Activated CD4-positive, alpha-beta T cell treated with anti-CD3 and anti-CD28 coated beads, Interleukin-2, amount 10 ng/mL, durations not matched to agents 7 days and 5 days (primary cell): ENCODE measurements at places on chromosomes 2 and 18.
A peak's percentile ranks its signal among the peaks of the same experiment; 100 is the strongest.

GRCh38 chr2:215914054-215914776, 99.1 kb downstream of the MREG start:
- no peaks in the 10 kb centered on the region for H3K36me3 ChIP-seq
- peaks cover 30% of the 10 kb centered on the region for H3K27me3 ChIP-seq
- H3K27ac ChIP-seq, result no peak overlapping the region
- no peak overlapping the region for H3K4me3 ChIP-seq
- DNase-seq, result no peak

GRCh38 chr2:240925191-240925567, 19.0 kb downstream of the CROCC2 start:
- no peak overlapping the region for H3K27ac ChIP-seq
- H3K4me1 ChIP-seq, result no peaks in the 10 kb centered on the region
- H3K4me3 ChIP-seq, result no peak overlapping the region
- H3K27me3 ChIP-seq, result no peaks in the 10 kb centered on the region
- no peaks in the 10 kb centered on the region for H3K36me3 ChIP-seq

DNA sequence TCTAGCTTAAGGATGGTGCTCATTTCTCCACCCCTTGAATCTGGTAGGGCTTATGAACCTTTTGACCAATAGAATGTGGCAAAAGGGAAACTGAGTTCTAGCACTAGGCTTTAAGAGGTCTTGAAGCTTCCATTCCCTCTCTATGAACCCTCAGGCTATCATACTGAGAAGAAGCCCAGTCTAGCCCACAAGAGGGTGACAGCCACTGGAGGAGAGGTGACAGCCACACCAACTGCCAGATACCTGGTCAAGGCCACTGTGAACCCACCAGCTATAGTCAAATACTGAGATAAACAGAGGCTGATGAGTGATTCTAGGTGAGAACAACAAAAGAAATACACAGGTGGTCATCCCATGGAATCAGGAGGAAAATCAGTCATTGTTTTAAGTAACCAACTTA, 37.6 kb downstream of the NCKAP5 start:
- no peak for DNase-seq
- no peaks in the 10 kb centered on the region for H3K36me3 ChIP-seq
- no peaks in the 10 kb centered on the region for H3K27me3 ChIP-seq
- H3K27ac ChIP-seq, result no peak overlapping the region
- H3K4me3 ChIP-seq, result no peak overlapping the region
- no peaks in the 10 kb centered on the region for H3K4me1 ChIP-seq

GRCh38 chr2:74333175-74333574, 10.0 kb downstream of the SLC4A5 start:
- no peak overlapping the region for H3K4me3 ChIP-seq
- no peak overlapping the region for H3K27ac ChIP-seq
- H3K4me1 ChIP-seq, result peaks cover 6% of the 10 kb centered on the region
- H3K27me3 ChIP-seq, result no peaks in the 10 kb centered on the region
- peak; percentile 34 for DNase-seq

GRCh38 chr18:41486575-41486974, 468.5 kb upstream of the PIK3C3 start:
- DNase-seq, result no peak
- H3K27me3 ChIP-seq, result no peaks in the 10 kb centered on the region
- H3K4me3 ChIP-seq, result no peak overlapping the region
- no peaks in the 10 kb centered on the region for H3K36me3 ChIP-seq

DNA sequence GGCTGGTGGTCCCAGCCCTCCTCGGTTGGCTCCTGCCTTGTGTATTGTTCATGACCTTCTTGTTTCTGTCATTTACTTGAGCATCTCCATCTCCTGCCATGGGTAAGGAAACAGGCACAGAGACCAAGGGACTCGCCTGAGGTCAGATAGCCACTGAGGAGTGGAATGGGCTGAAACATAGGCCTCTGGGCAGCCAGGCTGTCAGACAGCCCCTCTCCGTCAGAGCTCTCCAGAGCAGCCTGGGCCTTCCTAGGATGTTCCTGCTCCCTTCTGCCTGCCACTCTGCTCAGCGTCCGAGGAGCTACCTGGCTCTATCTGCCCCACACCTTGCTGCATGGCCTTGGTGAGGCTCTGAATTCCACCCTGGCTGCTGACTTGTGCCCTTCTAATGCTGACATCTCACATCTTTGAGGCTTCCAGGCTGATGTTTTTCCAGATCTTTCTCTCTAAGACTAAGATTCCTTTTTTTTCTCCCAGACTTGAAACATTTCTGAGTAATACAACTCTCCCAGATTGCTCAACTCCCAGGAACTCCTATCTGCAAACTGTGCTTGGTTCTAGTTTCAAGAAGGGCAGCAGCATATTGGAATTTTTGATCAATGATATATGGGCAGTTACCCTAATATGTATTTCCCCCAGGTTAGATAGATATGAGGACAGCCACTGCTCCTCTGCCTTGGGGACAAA, 67.7 kb downstream of the MCFD2 start:
- H3K36me3 ChIP-seq, result no peaks in the 10 kb centered on the region
- H3K4me1 ChIP-seq, result no peaks in the 10 kb centered on the region
- no peak for DNase-seq
- no peak overlapping the region for H3K4me3 ChIP-seq
- H3K27ac ChIP-seq, result no peak overlapping the region
- H3K27me3 ChIP-seq, result peaks cover 5% of the 10 kb centered on the region

GRCh38 chr2:74530239-74531187, 780 bp downstream of the HTRA2 start:
- DNase-seq, result peak; percentile 49
- H3K4me1 ChIP-seq, result peaks cover 57% of the 10 kb centered on the region
- H3K4me3 ChIP-seq, result peak overlapping the region; percentile 98
- peaks cover 47% of the 10 kb centered on the region for H3K36me3 ChIP-seq
- no peaks in the 10 kb centered on the region for H3K27me3 ChIP-seq
- peak overlapping the region; percentile 97 for H3K27ac ChIP-seq

- no peaks in the 10 kb centered on the region for H3K27me3 ChIP-seq
- H3K4me1 ChIP-seq, result no peaks in the 10 kb centered on the region
- H3K36me3 ChIP-seq, result no peaks in the 10 kb centered on the region
- no peak overlapping the region for H3K4me3 ChIP-seq
- no peak overlapping the region for H3K27ac ChIP-seq
Measured at GRCh38 chr2:71800851-71801250, 346.8 kb downstream of the CYP26B1 start.

GRCh38 chr18:54284981-54285785, 15.9 kb downstream of the POLI start:
- peak overlapping the region; percentile 55 for H3K27ac ChIP-seq
- no peaks in the 10 kb centered on the region for H3K27me3 ChIP-seq
- H3K36me3 ChIP-seq, result peaks cover 49% of the 10 kb centered on the region
- no peak overlapping the region for H3K4me3 ChIP-seq

DNA sequence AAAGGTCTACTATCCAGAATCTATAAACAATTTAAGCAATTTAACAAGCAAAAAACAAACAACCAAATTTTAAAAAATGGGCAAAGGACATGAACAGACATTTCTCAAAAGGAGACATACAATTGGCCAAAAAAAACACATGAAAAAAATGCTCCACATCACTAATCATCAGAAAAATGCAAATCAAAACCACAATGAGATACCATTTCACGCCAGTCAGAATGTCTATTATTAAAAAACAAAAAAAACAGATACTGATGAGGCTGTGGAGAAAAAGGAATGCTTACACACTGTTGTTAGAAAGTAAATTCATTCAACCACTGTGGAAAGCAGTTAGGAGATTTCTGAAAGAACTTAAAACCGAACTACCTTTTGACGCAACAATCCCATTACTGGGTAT, 66.4 kb upstream of the SESTD1 start:
- no peaks in the 10 kb centered on the region for H3K36me3 ChIP-seq
- H3K27ac ChIP-seq, result no peak overlapping the region
- H3K27me3 ChIP-seq, result peaks cover 42% of the 10 kb centered on the region

DNA sequence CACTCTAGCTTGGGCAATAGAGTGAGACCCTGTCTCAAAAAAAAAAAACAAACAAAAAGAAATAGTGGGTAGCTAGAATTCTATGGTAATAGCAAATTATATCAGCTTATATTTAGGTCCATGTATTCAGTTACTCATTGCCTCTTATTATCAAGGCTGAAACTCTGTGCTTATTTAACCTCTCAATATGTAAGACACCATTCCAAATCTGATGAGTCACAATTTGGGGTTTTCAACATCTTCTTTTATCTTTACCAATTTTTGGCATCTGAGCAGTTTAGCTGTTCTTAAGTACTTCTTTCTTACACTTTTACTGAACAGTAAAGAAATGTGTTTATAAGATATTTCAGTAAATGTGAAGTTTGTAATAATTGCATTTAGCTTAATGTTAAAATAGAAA, 69.3 kb downstream of the TTC27 start:
- H3K36me3 ChIP-seq, result no peaks in the 10 kb centered on the region
- no peak overlapping the region for H3K4me3 ChIP-seq
- H3K4me1 ChIP-seq, result peaks cover 11% of the 10 kb centered on the region
- no peaks in the 10 kb centered on the region for H3K27me3 ChIP-seq
- no peak for DNase-seq
- no peak overlapping the region for H3K27ac ChIP-seq

DNA sequence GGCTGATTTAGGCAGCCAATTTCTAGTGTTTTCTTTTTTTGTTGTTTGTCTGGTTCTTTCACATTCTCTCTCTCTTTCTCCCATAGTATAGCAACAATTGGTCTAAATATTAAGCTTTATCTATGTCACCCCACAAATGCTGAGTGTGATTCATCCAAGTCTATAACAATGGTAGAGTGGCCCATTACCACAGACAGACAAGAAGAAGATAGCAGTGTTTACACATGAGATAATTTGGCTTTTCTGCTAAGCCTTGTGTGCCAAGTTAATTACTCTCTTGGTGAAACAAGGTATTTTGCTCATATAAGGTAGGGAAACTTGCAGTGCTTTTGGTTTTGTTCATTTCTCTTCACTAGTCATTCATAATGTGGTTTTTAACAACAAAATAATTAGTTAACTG, 166.5 kb downstream of the SLC8A1 start:
- H3K27ac ChIP-seq, result no peak overlapping the region
- DNase-seq, result no peak
- H3K27me3 ChIP-seq, result no peaks in the 10 kb centered on the region
- peaks cover 4% of the 10 kb centered on the region for H3K4me1 ChIP-seq
- no peak overlapping the region for H3K4me3 ChIP-seq

DNA sequence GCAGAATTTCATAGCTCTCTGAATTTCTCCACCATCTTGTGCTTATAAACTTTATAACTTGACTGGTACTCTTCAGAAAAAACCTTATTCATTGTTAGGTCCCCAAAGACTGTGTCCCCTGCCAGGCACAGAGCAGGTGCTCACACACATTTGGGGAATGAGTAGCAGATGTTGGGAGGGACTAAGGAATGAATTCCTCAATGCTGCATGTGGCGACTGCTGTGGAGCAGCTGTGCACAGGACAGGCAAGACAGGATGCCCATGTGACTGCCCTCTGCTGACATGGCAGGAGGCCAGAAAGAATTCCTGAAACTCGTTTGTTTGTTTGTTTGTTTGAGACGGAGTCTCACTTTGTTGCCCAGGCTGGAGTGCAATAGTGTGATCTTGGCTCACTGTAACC, 122.3 kb upstream of the ITGA6 start:
- no peak overlapping the region for H3K27ac ChIP-seq
- no peaks in the 10 kb centered on the region for H3K36me3 ChIP-seq
- H3K4me3 ChIP-seq, result no peak overlapping the region
- no peaks in the 10 kb centered on the region for H3K4me1 ChIP-seq
- no peak for DNase-seq

GRCh38 chr2:131577812-131578211, 50.1 kb downstream of the CCDC74A start:
- H3K27ac ChIP-seq, result no peak overlapping the region
- no peak for DNase-seq
- H3K36me3 ChIP-seq, result no peaks in the 10 kb centered on the region
- H3K4me3 ChIP-seq, result no peak overlapping the region
- peaks cover 39% of the 10 kb centered on the region for H3K27me3 ChIP-seq
- no peaks in the 10 kb centered on the region for H3K4me1 ChIP-seq

GRCh38 chr2:65931056-65931455, 498.7 kb upstream of the SPRED2 start:
- no peaks in the 10 kb centered on the region for H3K27me3 ChIP-seq
- H3K4me3 ChIP-seq, result no peak overlapping the region
- no peaks in the 10 kb centered on the region for H3K36me3 ChIP-seq
- DNase-seq, result no peak
- no peak overlapping the region for H3K27ac ChIP-seq
- no peaks in the 10 kb centered on the region for H3K4me1 ChIP-seq

DNA sequence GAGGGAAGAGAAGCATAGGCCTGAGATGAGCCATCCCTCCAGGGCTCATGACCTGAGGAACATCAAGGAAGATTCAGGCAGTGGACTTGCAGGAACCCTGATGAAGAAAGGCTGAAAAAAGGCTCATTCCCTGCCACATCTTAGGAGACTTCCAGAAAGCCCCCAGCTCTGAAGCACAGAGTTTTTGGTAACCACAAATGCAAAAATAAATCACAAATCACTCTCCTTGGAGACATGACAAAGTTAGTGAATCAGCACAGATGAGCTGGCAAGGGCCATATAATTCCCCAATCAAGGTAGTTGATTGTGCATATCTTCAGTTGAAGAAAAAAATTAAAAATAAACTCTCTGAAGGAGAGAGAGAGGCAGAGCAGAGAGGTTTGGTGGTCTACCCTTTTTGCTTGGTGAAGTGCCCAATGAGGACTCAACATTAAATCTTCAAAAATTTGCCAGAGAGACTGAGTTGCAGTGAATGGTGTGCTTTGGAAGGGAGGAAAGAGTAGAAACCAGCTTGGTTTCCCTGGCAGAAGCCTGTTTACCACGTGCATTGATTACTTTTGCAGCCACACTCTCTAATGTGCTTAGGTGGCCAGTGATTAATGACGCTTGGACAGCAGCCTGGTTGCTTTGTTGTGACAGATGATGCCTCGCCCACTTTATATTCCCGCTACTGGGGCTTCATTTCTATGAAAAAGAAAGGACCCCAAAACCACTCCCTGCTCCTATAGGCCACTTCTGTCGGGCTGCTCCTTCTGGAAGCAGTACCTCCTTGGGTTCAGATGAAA, 257.4 kb upstream of the SLC14A2 start:
- H3K27me3 ChIP-seq, result no peaks in the 10 kb centered on the region
- no peaks in the 10 kb centered on the region for H3K36me3 ChIP-seq
- H3K4me1 ChIP-seq, result no peaks in the 10 kb centered on the region
- H3K4me3 ChIP-seq, result no peak overlapping the region

DNA sequence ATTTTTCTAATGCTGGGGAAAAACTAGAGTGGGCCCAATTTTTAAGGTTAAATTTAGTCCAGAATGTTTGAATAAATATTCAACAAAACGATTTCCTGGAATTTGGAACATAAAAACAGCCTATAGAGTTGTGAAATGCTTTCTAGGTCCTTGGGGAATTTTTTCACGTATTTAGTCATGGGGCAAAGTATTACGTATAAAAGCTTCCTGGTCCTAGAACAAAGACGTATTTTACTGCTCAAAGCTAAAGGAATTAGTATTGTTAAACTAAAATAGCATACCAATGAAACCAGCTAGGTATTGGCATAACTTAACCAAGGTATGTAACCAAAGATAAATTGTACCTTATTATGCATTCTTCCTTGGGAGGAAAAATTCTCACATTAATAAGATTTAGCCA, 1.6 kb downstream of the SESTD1 start:
- DNase-seq, result no peak
- H3K36me3 ChIP-seq, result peaks cover 12% of the 10 kb centered on the region
- peak overlapping the region; percentile 80 for H3K4me3 ChIP-seq
- no peak overlapping the region for H3K27ac ChIP-seq
- H3K27me3 ChIP-seq, result peaks cover 33% of the 10 kb centered on the region
- H3K4me1 ChIP-seq, result peaks cover 33% of the 10 kb centered on the region

GRCh38 chr18:11425211-11425610, 184.2 kb upstream of the SLC35G4 start:
- H3K36me3 ChIP-seq, result no peaks in the 10 kb centered on the region
- H3K4me1 ChIP-seq, result no peaks in the 10 kb centered on the region
- H3K27me3 ChIP-seq, result no peaks in the 10 kb centered on the region
- no peak overlapping the region for H3K27ac ChIP-seq
- DNase-seq, result no peak
